Activated B cell treated with CpG ODN at 0.5 μM for 24 hours (primary cell): ENCODE measurements at places on chromosomes 1 and 21. TPM values are rescaled to one million over a fixed set of nuclear protein-coding genes. Genes with fewer than 3 reads are reported as not detected.

AMY1C gene
- not detected in 2 replicates for total RNA-seq

TSPEAR gene
- total RNA-seq, result not detected in 2 replicates

TLCD4 gene
- 0.22 and 0.24 TPM in 2 replicates for total RNA-seq

AGTRAP gene
- total RNA-seq, result 10.9 and 13.9 TPM in 2 replicates

DNA sequence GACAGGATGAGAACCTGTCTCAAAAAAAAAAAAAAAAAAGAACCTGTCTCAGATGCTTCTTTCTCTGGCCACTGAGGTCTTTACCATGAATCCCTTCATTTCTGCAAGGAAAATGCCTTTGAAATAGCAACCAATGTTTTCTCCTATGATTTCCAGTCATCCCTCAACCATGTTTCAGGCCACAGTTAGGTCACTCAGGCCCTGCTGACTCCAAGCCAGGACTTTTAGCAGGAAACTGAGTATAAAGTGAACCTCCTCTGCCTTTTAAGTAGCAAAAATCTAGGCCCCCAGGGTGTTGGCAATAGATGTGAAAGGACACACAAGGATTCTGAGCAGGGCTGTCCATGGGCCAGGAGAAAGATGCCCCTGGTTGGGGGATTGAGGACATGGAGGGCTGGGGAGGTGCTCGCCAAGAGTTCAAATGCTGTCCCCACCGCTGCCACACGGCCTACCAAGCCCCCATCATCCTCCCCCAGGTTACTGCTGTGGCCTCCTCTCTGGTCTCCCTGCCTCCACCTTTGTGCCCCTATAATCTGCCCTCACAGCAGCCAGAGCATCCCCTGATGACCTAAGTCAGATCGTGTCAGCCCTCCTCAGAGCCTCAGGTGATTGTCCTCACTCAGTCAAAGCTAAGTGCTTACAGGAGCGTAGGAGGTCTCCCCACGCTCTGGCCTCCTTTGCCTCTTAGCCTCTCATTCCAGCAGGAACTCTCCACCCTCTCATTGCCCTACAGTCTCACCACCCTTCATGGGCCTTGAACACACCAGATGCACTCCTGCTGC, 54.6 kb downstream of the MATN1 start:
- DNase-seq, result no peak

DNA sequence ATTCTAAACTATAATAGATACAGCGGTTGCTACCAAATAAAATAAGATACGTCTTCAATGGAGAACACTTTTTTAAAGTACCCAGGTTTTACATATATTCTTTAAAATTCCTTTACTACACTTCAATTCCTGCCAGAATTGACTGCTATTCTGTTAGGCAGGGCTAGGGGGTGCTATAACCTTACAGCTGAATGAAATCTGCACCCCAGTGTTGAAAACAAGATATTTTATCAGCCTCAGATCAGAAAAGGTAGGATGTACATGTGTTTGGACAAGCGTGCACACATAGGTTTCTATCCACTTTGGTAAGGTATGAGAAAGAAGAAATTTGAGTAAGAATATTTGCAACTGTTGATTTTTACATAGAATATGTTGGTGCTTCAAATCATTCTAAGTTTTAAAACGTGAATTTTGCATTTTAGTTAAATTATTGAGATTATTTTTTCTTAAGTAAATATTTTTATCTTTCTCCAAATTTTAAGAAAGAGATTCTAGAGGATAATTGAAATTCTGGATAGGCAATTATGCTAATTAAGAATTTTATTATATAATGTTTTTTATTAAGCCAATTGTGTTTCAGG, 490.8 kb upstream of the ADGRL4 start:
- no peak for DNase-seq

DNA sequence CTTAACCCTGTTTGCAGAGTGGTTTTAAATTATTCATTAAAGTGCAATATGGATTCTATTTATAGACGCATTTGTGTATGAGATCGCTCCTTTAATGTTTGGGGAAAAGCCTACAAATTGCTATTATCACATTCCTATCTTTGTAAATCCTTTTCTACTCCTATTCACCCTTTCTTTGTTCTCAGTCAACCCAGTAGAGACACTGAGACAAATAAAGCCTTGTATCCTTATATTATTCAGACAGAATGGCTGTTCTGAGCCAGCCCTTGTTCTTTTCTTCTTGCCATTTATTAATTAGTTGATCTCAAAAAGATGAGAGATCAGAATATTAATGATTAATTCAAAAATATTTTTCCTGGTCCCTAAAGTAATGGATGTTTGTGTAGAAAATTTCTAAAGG, 8.4 kb downstream of the PCBP3 start:
- no peak for DNase-seq

DNA sequence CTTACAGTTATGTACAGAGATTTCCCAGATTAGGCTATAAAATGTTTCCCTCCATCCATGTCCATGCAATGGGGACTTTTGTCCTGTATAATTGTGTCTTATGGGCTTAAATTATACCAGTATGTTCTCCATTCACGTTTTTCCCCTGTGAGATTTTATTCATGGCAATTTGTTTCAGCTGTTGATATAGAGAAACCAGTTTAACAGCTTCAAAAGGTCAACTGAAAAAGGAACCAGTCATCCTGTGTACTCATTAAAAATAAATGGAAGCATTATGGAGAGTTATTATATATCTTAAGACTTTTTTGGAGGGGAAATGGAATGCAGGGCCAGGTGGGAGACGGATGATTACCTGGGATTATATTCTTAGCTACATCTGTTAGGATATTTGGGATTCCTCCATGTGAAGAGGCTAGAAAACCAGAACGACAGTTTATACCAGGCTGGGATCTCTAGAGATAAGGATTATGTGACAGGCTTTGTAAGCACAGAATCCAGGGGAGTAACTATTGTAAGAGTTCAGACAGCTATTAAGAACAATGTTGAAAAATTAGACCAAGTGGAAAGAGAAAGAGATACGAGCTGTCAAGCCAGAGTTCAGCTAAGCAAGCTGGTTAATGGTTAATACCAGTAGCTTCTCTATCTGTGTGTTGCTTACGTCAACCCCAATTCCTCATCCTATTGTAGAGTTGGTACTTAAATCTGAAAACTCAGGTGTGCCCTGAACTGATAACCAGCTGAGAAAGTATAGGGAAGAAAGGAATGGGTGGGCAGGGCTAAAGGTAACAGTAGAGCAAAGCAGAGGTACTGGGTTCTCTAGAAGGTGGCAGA, 12.4 kb upstream of the ZNF697 start:
- DNase-seq, result no peak

- no peak for DNase-seq
Measured at GRCh38 chr1:192564099-192564498, 11.5 kb upstream of the RGS1 start.

- DNase-seq, result no peak
Measured at GRCh38 chr21:29481081-29481480, 182.4 kb downstream of the BACH1 start.

GRCh38 chr1:46044116-46044515, 88.3 kb downstream of the PIK3R3 start:
- no peak for DNase-seq

DNA sequence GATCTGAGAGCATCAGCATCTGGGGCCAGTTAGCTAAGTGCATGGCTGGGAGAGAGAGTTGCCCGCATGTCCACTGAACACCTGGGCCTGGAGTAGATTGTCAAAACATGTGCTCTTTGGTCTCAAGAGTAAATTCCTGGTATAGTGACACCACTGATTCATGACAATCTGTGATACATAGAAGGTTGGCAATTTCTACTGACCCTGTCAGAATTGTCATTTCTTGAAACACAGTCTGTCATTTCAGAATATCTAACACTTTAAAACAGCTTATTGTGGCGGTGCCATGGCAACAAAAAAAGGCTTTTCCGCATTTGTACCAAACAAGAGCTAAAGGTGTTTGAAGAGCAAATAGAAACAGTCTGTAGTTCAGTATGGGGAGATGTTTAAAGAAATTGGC, 186.4 kb upstream of the FAM78B start:
- no peak for DNase-seq

GRCh38 chr1:65039508-65039907, 73.2 kb upstream of the JAK1 start:
- no peak for DNase-seq

- DNase-seq, result no peak
Measured at GRCh38 chr1:180974236-180974635, 48.4 kb downstream of the STX6 start.

- no peak for DNase-seq
Measured at GRCh38 chr1:212055333-212055732, 19.8 kb downstream of the DTL start.

GRCh38 chr1:88763649-88764406, 79.8 kb downstream of the PKN2 start:
- no peak for DNase-seq

- DNase-seq, result no peak
Measured at GRCh38 chr1:157870490-157870889, 28.9 kb upstream of the CD5L start.

DNA sequence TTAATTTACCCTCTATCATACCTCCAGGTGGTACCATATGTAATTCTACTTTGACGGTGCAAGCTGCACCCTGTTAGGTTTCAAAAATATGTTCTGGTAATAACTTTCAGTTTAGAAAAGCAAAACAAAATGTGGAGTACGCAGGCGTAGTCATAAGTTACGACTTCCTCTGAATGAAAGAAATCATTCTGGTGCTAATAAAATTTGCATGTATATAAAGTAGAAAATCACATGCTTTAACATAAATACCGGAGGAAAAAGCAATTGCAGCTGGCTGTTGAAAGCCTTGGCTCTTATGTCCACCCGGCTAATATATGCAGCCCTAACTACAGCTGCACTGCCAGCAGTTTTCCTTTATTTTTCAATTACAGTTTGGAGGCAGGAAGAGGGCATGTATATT, 65.2 kb upstream of the TMPRSS15 start:
- DNase-seq, result no peak

GRCh38 chr1:98323906-98324358, 337.6 kb upstream of the SNX7 start:
- DNase-seq, result no peak

DNA sequence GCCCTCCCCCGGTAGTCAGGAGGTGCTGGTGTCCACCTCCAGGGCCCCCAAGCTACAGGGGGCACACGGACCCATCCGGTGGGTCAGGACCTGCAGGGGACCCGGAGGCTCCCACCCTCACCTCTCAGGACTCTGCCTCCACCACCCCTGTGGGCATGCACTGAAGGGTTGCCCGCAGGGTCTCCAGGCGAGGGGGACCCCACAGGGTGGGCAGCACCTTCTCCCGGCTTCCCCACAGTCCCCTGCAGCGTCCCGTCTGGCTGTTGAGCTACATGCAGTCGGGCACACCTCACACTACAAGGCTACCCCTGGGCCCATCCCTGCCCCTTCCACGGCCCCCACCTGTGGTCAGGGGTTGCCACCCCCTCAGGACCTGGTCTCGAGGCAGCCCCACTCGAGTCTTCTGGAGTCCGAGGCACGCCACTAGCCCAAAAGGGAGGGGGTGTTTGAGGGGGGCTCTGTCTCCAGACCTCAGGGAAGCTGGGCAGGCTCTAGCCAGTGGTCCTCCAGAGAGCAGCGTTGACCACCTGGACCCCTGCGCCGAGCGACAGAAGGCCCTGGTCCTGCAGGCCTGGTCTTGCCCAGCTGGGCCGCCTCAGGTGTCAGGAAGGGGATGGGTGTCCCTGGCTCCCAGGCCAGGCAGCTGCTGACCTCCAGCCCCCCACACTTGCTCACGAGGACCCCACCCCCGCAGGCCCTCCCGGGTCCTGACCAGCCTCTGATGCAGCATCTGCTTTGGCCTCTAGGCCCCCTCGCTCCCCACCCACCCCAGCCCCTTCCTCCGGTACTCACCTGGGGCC, 9.6 kb downstream of the PARS2 start:
- DNase-seq, result no peak

- DNase-seq, result no peak
Measured at GRCh38 chr1:40772146-40772955, 11.2 kb upstream of the KCNQ4 start.
